Natural killer cell treated with Interleukin-12 subunit alpha and Interleukin-12 subunit beta and Interleukin-15 and Interleukin-18, amount 100 ng/mL, for 72 hours (primary cell): ENCODE measurements at places on chromosomes 16 and 17. TPM values are rescaled to one million over a fixed set of nuclear protein-coding genes. Genes with fewer than 3 reads are reported as not detected.

DNA sequence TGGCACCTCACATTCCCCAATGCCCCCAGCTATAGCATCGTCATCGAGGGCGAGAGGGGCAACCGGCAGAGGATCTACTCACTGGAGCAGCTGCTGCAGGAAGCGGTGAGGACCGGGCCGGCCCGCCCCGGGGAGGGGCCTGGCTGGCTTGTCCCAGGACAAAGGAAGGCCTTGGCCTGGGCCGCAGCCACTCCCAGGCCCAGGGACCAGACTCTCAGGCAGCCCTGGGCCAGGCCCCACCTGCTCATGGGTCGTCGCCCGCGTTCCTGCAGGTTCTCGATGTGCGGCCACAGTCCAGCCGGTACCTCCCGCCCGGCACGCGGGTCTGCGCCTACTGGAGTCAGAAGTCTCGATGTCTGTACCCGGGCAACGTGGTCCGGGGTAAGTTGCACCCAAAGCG, 53.4 kb downstream of the ACTG1 start:
- DNase-seq, result no peak

The MEFV gene
- 0.26 TPM for total RNA-seq

- no peak for DNase-seq
Measured at GRCh38 chr17:44233582-44233981, 14.1 kb upstream of the UBTF start.

The FBXO39 gene
- total RNA-seq, result 0.42 TPM

GRCh38 chr16:48420437-48420836, 35.2 kb upstream of the SIAH1 start:
- no peak for DNase-seq

The LPO gene
- not detected for total RNA-seq

The DERL2 gene
- total RNA-seq, result 128 TPM

- no peak for DNase-seq
Measured at GRCh38 chr17:49111934-49112333, 20.6 kb upstream of the B4GALNT2 start.

DNA sequence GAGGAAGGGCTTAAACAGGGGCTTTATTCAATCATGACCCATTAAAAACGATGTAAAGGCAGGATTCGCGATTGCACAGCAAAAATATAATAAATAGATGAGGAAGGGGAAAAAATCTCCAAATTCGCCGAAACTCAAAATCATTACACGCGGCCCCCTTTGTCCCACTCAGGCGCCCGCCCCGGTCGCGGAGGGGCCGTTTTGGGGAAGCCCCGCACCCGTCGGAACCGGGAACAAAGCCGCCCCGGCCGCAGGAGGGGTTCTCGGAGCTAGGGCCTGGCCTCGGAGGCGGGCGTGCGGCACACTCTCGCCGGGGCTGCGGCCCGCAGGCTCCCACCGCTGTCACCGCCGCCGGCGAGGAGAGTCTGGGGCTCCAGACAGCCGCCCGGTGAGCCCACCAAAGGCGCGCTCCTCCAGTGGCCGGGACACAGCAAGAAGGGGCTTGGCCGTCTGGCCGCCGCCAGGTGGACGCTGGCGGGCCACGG, 521 bp downstream of the C16orf87 start:
- DNase-seq, result peak; percentile 68

- no peak for DNase-seq
Measured at GRCh38 chr17:21210411-21211076, 3.4 kb downstream of the TMEM11 start.

The LDHD gene
- 1.1 TPM for total RNA-seq
